ENCODE measurements at places on chromosomes 6 and 20.
A peak's percentile ranks its signal among the peaks of the same experiment; 100 is the strongest.

DNA sequence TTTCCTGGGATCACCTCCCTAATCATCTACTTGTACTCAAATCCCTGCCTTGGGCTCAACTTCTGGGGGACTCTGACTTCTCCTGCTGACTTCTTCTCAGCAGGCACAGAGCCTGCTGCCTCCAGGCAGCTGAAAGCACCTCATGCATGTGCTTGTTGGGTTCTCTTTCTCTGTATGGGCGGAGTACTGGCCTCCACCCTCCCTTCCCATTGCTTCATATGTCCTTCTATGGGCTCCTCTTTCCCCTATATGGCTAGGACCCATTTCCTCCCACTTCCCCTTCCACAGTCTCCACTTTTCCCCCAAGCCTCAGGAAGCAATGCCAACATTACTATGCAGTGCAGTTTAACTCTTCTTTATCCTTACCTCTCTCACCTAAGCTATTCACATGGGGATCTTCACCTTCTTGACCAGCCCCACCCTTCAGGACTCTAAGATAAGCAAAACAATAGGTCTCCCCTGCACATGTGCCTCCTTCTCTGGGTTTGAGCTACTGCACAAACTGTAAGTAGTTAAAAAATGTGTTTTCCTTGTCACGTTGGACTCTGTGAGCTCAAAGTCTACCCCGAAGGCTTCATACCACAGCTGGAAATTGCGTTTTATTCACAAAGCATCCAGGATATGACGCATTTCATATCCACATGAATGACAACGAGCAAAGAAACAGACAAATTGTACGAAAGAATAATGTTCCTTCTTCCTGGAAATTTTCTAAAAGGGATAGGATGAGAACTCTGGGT, 93.7 kb downstream of the CDS2 start:
- DNase-seq: peak; percentile 12

DNA sequence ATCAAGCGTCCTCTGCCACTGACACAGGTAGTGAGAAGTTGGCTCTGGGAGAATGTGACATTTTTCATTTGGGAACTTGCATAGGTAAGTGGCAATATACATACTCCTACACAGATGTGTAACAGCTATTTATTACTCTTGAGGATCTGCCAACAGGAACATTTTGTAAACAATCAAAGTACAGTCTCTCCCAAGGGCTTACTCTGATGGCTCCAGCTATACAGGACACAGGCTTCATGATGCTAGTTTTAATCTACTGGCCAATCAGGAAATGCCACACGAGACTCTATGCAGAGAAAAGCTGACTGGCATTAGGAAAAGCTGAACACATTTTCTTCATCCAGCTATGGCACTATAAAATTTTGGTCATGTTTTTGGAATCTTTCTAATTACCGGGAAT, 57.8 kb downstream of the POPDC3 start:
- DNase-seq: no peak

DNA sequence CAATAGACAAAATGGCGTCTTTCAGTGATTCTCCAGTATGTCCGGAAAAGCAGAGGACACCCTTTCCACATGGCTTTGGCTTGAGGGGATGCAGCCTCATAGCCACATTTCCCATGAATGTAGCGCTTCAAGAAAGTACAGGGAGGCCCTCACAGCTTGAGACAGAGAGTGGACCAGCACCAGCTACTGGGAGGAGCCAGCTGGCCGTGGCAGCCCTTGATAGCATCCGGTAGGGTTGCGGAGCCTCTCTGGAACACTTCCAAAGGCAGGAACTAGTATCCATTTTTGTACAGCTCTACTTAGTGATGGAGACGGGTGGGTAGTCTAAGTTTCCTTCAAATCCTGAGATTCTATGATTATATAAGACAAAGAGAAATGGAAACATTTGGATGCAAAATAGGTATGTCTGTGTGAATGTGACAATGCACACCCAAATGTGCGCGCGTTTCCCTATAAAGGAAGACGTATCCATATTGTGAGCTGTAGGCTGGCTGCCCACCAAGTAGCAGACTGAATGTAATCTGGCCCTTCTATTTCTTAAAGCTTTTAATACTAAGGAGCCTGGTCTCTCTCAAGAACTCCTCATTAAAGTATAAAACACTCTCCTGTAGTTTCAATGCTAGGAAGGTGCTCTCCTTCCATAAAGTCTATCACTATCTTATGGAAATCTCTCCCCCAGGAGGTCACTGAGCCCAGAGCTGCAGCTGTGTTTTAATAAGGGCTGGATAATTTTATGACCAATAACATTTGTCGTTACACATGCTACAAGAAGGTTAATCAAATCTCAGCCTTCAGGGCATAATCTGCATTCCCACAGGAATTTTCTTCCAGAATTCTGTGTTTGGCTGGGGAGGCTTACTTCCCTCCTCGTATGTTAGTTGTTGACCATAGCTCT, 74.0 kb downstream of the SOBP start:
- no peak for DNase-seq

DNA sequence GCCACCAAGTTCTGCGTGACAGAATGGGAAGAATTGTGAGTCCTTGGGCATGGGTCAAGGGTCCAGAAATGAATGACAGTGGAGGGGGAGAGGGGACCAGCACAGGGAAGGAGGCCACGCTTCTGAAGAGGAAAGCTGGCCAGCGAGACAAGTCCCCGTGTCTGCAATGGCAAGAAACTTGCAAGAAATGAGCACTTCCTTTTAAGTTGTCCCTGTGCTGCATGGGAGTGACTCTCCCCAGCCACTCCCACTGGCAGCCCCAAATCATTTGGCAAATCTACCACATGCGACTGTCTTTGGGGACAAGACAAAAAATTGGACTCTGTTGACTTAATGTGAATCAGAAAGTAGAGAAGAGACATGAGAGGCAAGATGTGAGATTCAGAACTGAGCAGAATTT, 242.2 kb upstream of the RREB1 start:
- DNase-seq: no peak

- DNase-seq: peak; percentile 22
Measured at GRCh38 chr6:169722362-169723199, 1.7 kb downstream of the PHF10 start.

DNA sequence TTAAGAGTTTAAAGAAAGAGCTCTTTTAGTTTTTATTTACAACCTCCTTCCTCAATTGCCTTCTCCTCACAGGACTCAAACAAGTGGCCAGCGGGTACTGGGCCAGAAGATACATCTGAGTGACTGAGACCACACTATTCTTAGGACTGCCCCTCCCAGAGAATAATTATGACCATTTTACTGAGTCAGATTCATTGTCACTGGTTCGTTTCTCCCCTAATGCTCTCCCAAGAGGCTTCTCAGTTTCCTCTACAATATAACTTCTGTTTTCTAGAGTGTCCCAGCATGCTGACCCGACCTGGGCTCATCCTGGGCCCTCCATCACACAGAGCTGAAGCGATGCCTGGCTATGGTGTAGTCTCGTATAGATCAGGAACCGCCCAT, 279.9 kb downstream of the CD83 start:
- no peak for DNase-seq

DNA sequence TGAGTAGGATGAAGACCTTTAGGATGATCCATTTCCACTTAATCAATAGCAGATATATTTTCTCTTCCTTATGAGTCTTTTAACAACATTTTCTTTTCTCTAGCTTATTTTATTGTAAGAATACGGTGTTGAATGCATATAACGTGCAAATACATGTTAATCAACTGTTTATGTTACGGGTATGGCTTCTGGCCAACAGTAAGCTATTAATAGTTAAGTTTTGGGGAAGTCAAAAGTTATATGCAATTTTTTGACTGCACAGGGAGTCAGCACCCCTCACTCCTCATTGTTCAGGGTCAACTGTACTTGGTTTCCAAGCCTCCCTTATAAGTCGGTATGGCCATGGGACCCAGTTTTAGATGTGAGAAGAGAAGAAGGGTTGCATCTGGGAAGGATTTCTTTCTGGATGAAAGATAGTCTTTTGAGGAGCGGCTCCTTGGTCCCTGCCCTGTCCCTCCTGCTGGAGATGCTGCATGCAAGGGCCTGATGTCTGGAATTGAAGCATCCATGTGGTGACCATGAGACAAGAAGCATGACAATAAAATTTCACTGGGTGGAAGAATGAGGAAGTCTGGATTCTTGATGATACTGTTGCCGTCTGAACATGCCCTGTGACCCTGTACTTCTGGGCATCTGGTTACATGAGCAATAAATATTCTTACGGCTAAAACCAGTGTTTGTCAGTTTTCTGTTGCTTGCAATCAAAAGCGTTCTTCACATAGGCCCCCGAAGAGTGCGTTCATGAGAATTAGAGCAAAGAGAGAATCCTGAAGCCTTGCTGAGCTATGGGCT, 194.7 kb upstream of the PMEPA1 start:
- no peak for DNase-seq

GRCh38 chr20:37669062-37669772, 24.6 kb upstream of the CTNNBL1 start:
- DNase-seq: peak; percentile 22

GRCh38 chr6:131282365-131282764, 147.1 kb downstream of the AKAP7 start:
- DNase-seq: no peak

DNA sequence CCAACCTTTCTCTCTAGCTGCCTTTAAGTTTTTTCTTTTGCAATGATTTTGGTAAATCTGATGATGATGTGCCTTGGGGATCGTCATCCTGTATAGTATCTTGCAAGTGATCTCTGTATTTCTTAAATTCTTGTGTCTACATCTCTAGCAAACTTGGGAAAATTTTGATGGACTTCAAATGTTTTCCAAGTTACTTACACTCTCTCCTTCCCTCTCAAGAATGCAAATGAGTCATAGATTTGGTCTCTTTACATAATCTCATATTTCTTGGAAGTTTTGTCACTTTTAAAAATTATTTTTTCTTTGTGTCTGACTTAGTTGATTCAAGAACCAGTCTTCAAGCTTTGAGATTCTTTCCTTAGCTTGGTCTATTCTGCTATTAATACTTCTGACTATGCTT, 176.4 kb downstream of the TBC1D32 start:
- peak; percentile 65 for DNase-seq

- DNase-seq: peak; percentile 64
Measured at GRCh38 chr20:59835448-59836395, 97.7 kb downstream of the SYCP2 start.

GRCh38 chr20:46673394-46674252, 15.6 kb downstream of the TP53RK start:
- no peak for DNase-seq

GRCh38 chr6:48626421-48626820, 515.4 kb upstream of the PTCHD4 start:
- DNase-seq: no peak

DNA sequence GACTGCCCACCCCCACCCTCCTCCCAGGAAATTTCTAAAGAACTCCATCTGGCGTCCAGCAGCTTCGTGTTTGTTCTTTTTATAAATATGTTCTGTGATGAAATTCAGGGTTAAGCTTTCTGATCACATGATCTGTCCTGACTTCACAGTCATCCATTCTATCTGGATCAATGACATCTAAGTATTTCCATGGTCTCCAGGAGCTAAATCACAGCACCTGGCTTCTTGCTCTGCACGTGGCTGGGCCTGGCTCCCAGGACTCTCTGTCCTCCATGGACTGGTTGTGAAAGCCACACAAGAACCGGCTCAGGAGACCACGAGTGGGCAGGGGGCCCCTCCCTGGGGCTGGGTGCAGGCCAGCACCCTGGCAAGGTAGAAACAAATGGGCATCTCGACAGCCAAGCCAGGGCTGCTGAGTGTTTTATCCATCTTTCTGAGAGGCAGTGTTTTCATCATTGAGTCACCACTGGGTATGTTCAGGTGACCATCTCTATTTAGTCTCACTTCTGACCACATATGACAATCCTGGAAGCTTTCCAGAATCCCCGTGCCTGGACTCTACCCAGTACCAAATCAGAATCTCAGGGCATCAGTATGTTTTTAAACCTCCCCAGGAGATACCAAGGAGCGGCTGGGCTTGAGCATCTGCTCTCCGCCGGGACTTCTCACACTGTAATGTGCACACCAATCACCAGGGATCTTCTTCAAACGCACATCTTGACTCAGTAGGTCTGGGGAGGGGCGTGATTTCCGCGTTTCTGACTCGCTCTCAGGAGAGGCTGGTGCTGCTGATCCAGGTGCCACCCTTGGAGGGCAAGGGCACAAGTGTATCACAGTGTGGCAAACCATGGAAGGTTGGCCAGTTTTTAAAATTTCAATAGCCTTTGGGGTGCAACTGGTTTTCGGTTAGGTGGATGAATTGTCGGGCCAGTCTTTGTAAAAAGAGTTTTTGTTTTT, 31.6 kb upstream of the PXDC1 start:
- DNase-seq: no peak

DNA sequence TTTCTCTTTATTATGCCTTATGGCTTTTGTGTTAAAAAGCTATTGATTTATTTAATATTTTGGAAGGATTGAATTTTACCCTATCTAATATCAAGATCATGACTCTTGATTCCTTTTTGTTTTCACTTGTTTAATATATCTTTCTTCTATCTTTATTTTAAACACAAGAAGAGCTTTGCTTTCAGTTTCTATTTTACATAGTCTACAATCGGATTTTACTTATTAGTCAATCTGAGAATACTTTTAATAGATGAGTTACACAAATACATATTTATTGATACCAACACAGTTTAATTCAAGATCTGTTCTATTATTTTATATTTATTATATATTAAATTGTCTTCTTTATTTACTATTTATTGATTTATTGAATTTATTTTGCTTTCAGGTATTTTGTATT, 218.8 kb downstream of the ESR1 start:
- no peak for DNase-seq

DNA sequence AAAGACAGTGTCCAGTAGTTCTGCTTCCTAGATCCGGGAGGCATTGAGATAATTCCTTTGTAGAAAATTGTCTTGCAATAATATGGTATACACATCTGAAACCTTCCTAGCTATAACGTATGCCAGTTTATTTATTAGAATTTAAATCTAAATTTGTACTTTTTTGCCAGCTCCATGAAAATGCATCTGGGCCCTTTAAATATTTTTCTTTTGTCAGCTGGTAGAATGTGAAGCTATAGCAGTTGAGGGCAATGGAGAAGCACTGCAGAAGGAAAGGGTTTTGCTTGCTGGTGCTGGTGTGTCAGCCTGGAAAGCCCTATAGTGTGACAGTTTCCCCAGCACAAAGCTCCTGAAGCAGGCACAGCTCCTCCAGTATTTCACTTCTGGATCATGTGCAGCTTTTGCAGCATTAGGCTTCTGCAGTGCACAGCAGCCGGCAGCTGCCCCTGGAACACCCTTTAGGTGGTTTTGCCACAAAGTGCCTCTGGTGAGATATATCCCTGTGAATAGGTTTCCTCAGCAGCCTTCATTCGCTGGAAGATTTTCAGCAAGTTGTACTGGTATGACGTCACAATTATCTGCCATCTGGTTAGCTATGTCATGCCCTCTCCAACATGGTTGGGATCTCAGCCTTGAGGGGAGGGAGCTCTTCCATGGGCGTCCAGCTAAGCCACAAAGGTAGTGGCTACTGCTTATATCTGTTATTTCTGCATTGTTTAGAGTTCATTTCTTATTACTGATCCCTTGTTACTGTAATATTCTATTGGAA, 40.0 kb upstream of the L3MBTL3 start:
- no peak for DNase-seq

DNA sequence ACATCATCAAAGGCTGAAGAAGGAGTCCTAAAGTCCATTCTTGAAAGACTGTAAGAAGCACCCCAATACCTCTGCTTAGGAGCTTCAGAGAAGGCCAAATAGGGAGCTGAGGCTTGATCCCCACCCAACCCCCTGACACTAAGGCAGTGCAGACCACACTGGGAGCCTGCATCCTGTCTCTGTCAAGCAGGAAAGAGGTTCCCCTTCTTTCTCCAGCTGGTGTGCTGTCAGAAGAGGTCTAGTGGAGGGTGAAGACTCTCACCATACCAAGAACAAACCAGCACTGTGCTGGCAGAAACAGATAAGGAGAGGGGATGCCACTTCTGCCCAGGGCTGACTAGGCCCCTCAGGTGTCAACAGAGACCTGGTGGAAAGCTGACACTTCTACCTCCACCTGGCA, 19.9 kb downstream of the GZF1 start:
- DNase-seq: no peak

Measured in fibroblast of skin of scalp (primary cell).